ENCODE measurements at places on chromosomes 16 and 17.

GRCh38 chr17:57114085-57114673, 29.1 kb downstream of the AKAP1 start:
- DNase-seq: peak; percentile 31
- H3K27me3 ChIP-seq: no peaks in the 10 kb centered on the region
- no peak overlapping the region for H3K4me3 ChIP-seq
- H3K36me3 ChIP-seq: peaks cover 67% of the 10 kb centered on the region
- no peak overlapping the region for H3K27ac ChIP-seq

DNA sequence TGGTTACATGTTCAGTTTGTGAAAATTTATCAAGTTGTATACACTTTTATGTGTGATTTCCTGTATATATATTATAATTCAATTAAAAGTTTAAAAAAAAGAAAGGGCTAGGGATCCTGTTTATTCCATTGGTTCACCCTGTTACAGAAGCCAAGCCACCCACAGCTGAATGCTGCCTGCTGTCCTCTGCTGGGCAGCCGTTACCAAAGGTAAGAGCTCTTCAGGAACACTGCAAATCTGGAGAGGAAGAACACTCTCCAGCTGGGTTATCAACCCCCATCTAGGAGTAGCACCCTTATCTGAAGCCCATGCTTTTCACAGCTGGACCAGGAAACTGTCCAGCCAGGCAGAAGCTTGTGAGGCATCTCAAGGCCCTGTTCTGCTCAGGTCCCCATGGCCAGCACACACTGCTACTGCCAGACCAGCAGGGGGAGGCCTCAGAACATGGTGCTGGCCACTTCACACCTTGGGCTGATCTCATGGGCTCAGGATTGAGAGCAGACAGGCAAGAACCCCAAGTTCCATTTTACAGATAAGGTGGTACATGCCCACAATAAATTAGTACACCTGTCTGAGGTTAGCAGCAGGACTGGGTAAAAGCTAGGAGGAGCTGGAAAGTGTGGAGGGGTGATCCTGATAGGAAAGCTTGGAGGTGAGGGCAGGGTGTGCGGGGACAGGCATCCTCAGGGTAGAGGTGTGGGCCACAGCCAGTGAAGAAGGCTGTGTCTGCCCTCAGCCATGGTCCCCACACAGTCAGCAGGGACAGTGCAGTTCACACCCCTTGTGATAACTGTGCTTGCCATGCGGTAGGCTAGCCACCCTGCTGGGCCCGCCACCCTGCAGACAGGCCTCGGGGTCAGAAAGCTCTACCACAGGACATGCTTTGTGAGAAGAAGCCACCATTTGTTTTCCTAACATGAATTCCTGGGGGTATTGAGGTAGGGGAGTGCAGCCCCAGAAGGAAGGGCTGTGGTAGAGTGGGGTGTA, 54.3 kb upstream of the SREBF1 start:
- no peak for DNase-seq
- H3K27me3 ChIP-seq: peaks cover 5% of the 10 kb centered on the region
- H3K4me3 ChIP-seq: no peak overlapping the region
- peaks cover 2% of the 10 kb centered on the region for H3K36me3 ChIP-seq

- no peaks in the 10 kb centered on the region for H3K4me1 ChIP-seq
- peak overlapping the region; percentile 8 for H3K4me3 ChIP-seq
- H3K36me3 ChIP-seq: no peaks in the 10 kb centered on the region
These were observed 256.9 kb downstream of the C16orf95 start for GRCh38 chr16:87060034-87060986.

- peaks cover 36% of the 10 kb centered on the region for H3K4me1 ChIP-seq
- H3K4me3 ChIP-seq: no peak overlapping the region
- no peak overlapping the region for H3K27ac ChIP-seq
- H3K36me3 ChIP-seq: no peaks in the 10 kb centered on the region
- no peaks in the 10 kb centered on the region for H3K27me3 ChIP-seq
- no peak for DNase-seq
These were observed 166.5 kb downstream of the LAT start for GRCh38 chr16:29151317-29151716.

DNA sequence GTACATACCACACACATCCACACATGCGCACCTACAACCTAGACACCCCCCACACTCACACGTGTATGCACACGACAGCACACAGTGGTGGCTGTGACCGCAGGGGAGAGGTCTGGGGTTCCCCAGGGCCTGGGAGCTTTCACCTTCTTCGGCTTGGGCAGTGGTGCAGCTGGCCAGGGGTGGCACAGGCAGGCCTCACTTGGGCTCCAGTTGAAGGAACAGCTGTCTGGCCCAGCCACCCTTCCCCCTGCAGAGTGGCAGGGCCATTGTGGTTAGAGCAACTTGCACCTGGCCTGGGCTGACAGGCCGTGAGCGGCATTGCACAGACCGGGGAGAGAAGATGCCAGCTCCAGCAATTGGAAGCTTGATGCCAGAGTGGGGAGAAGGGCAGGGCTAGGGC, 114.5 kb upstream of the GSE1 start:
- no peaks in the 10 kb centered on the region for H3K36me3 ChIP-seq
- peaks cover 11% of the 10 kb centered on the region for H3K4me1 ChIP-seq
- no peak overlapping the region for H3K4me3 ChIP-seq
- peak; percentile 89 for DNase-seq

DNA sequence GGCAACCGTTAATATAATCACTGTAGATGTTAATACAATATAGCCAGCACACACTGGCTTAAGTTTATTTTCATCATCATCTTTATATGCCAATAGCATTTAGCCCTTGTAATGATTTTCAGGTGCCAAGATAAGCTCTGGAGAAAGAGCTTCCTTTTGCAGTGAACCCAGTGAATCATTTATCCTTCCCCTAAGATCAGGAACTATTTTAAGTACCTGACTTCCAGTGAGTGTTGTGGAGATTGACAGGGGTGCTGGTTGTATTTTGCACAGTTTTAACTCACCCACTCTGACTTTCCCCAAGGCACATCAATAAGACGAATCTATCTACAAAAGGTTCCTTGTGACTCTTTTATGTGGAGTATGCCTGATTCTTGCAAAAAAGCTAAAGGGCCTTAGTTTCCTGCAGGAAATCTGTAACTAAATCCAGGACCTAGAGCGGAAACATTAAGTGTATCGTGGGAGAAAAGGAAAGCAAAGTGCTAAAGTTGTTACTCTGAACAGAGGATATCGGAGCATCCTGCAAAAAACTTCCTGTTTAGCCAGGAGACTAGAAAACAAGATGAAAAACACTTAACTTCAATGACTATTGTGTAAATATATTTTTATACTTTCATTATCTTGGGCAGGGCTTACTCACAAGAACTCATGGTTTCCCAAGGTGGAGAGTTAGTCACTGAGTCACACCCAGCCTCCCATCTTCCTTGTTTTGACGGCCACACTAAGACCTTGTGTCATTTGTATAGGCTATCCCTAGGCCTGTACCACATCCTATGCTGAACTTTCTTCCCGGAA, 183.6 kb downstream of the MAP2K6 start:
- no peaks in the 10 kb centered on the region for H3K27me3 ChIP-seq
- no peak overlapping the region for H3K27ac ChIP-seq
- H3K4me1 ChIP-seq: peaks cover 14% of the 10 kb centered on the region
- H3K4me3 ChIP-seq: no peak overlapping the region
- DNase-seq: no peak
